ENCODE measurements at places on chromosomes 1 and 21. TPM values are rescaled to one million over a fixed set of nuclear protein-coding genes. Genes with fewer than 3 reads are reported as not detected.

- peak; percentile 18 for DNase-seq
- no peak overlapping the region for H3K27ac ChIP-seq
- no peaks in the 10 kb centered on the region for H3K27me3 ChIP-seq
- no peaks in the 10 kb centered on the region for H3K36me3 ChIP-seq
- H3K4me3 ChIP-seq = no peak overlapping the region
Observed at GRCh38 chr1:153032677-153033308, 1.8 kb downstream of the SPRR1B start.

GRCh38 chr1:153945131-153945794 is 1.3 kb downstream of the DENND4B start:
- H3K4me1 ChIP-seq = peaks cover 18% of the 10 kb centered on the region
- peaks cover 16% of the 10 kb centered on the region for H3K27me3 ChIP-seq
- peak overlapping the region; percentile 97 for H3K4me3 ChIP-seq
- H3K27ac ChIP-seq = peak overlapping the region; percentile 74
- DNase-seq = no peak
- peaks cover 11% of the 10 kb centered on the region for H3K36me3 ChIP-seq

DNA sequence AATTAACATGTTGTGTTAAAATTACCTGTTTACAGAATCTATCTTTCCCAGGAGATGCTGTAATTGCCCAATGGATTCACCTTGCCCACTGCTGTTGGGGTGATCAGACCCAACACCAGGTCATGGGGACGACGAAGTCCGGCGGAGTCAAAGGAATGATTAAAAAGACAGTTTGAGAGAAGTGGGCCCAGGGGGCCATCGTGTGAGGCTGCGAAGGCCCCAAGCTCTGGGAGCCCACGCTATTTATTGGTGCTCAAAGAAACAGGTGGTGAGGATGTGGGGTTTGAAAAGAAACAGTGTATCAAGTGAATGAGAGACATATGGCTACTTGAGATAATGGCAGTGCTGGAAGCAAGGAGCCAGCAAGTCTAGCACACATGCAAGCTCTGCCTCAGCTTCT is 16.3 kb upstream of the L1TD1 start:
- H3K27me3 ChIP-seq = no peaks in the 10 kb centered on the region
- H3K27ac ChIP-seq = no peak overlapping the region
- no peak overlapping the region for H3K4me3 ChIP-seq
- no peaks in the 10 kb centered on the region for H3K36me3 ChIP-seq

DNA sequence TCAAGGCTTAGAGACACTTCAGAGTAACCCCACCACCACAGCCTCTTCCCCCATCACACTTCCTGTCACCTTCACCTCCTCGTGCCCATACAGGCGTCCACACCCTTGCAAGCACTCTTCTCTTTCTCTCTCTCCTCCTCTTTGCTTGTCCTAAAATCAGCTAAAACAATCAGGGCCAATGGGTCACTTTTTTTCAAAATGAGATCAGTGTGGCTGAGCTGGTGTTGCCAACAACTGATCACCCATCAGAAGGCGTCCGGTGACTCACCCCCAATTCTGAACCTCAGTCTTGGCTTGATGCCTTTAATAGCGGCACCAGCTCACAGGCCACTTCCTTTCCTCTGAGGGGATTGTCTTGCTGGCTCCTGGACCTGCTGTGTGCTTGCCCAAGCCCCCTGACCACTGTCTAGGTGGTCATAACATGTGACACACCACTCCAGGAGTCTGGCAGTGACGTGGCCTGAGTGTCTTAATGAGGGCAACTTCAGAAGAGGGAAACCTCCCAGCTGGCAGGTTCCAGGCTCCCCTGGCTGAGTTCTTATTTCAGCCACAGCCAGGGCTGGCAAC is 1.6 kb downstream of the DRAXIN start:
- no peak overlapping the region for H3K4me3 ChIP-seq
- H3K4me1 ChIP-seq = peaks cover 12% of the 10 kb centered on the region
- no peak overlapping the region for H3K27ac ChIP-seq
- peaks cover 5% of the 10 kb centered on the region for H3K36me3 ChIP-seq
- H3K27me3 ChIP-seq = peaks cover 16% of the 10 kb centered on the region
- DNase-seq = no peak

The DMRTA2 gene
- total RNA-seq = not detected

The DNASE2B gene
- total RNA-seq = not detected

DNA sequence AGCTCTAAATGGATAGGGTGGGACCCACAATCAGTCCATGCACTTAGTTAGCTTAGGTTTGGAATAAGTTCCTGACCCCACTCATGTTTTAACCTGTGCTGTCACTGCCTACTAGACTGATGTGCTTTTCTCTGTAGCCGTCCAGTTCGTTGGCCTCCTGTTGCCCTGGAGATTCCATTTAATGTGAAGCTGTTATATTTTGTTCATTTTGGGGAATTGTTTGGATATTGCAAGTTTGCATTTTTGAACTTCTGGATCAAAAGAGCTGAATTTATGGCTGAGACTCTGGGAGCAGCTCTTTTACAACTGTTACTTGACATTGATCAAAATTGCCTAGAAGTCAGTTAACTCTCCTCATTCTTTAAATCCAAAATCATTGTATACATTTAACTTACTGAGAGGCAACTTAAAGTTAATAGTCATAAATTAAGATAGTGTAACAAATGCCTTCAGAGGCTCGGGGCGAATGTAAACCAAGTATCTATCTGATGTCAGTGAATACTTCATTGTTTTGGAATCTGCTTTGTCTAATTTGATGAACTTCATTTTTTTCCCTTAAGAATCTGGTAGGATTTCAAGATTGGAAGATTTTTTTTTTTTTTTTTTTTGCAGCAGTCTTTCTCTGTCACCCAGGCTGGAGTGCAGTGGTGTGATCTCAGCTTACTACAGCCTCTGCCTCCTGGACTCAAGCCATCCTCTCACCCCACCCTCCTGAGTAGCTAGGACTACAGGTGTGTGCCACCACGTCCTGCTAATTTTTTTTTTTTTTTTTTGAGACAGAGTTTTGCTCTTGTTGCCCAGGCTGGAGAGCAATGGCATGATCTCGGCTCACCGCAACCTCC is 38.1 kb downstream of the MIGA1 start:
- H3K27ac ChIP-seq = no peak overlapping the region
- no peak for DNase-seq
- no peaks in the 10 kb centered on the region for H3K27me3 ChIP-seq
- peaks cover 13% of the 10 kb centered on the region for H3K36me3 ChIP-seq
- no peaks in the 10 kb centered on the region for H3K4me1 ChIP-seq

The TFAP2E gene
- 3.6 TPM for total RNA-seq

DNA sequence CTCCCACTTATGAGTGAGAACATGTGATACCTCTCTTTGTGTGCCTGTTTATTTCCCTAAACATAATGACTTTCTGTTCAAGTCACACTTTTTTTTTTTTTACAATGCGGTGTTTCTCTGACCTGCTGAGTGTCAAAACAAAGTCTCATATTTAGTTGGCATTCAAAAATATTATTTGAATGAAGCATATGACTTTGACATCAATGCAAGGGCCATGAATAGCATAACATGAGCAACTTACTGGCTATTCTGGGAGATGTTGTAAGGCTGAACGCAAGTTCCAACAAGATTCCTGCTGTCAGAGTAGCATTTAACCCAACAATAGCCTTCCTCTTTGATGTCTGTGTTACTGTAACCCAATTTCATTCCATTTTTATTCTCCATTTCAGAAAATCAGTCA is 2.0 kb upstream of the KRTAP19-1 start:
- no peak overlapping the region for H3K4me3 ChIP-seq
- no peak overlapping the region for H3K27ac ChIP-seq
- no peak for DNase-seq

GRCh38 chr1:163436140-163436812 is 114.5 kb downstream of the NUF2 start:
- H3K27me3 ChIP-seq = no peaks in the 10 kb centered on the region
- DNase-seq = no peak
- no peak overlapping the region for H3K27ac ChIP-seq
- H3K4me3 ChIP-seq = no peak overlapping the region

The UTP11 gene
- total RNA-seq = 44.7 TPM

- H3K36me3 ChIP-seq = no peaks in the 10 kb centered on the region
- H3K27me3 ChIP-seq = no peaks in the 10 kb centered on the region
- no peak overlapping the region for H3K4me3 ChIP-seq
- H3K4me1 ChIP-seq = no peaks in the 10 kb centered on the region
- DNase-seq = no peak
Observed at GRCh38 chr1:78237364-78237916, 191.7 kb downstream of the GIPC2 start.

- H3K4me3 ChIP-seq = no peak overlapping the region
- no peaks in the 10 kb centered on the region for H3K36me3 ChIP-seq
Observed at GRCh38 chr1:216632980-216633379, 90.2 kb downstream of the ESRRG start.

The AGBL4 gene
- total RNA-seq = 0.51 TPM

DNA sequence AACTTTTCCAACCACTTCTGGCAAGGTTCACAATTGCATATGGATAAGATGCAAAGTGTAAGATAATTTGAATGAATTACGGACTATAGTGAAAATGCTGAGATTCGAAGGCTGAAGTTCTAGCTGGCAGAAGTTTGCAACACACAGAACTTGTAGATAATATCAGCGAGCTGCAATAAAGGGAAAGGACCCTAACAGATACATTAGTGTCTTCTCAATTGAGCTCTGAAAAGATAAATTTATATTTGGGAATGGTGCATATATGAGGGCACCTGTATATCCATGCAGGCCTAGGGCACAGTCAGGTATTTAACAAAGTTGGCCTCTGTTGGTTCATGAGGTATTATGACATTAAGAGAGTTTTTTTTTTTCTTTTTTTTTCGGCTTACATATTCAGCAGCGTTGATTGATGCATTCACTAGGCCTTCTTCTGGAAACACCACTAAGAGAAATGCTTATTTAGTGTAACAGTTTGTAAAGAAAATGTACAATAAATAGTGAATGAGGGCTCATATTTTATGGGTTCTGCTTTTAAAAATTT is 2.2 kb downstream of the NFIA start:
- peaks cover 14% of the 10 kb centered on the region for H3K27me3 ChIP-seq
- H3K4me1 ChIP-seq = peaks cover 27% of the 10 kb centered on the region
- peaks cover 8% of the 10 kb centered on the region for H3K36me3 ChIP-seq
- H3K27ac ChIP-seq = no peak overlapping the region

The RNU1-3 gene
- total RNA-seq = 3,428 TPM

GRCh38 chr1:246195296-246195695 is 311.8 kb downstream of the SMYD3 start:
- no peak overlapping the region for H3K4me3 ChIP-seq
- H3K36me3 ChIP-seq = no peaks in the 10 kb centered on the region
- H3K4me1 ChIP-seq = peaks cover 7% of the 10 kb centered on the region
- DNase-seq = no peak

DNA sequence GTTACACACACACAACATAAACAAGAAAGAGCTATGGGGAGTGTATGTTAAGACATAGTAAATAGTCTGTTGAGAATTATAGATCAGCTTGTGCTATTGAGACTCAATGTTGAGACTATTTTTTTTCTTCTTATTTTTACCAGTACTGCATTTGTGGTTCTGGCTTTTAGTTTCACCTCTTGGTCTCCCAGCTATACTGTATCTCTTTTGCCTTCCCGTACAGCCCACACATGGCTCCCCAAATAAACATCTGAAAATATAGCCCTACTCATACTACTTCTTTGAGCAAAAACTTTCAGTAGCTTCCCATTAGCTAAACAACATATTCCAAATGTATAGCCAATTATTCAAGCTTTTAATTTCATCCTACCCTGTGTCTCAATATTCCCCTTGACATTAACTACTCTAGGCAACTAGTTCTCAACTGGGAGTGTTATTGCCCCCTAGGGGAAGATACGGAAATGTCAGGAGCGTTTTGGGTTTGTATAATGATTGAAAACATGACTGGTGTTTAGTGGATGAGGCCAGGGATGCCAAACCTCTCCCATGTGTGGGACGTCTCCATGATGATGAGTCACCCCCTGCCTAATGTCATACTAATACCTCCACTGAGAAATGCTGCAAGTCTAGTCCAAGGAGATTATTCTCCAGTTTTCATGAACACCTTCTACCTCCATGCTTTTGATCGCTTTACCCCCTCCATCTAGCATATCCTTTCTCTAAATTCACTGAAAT is 6.8 kb downstream of the RPE65 start:
- DNase-seq = peak; percentile 55
- H3K4me3 ChIP-seq = no peak overlapping the region
- no peaks in the 10 kb centered on the region for H3K36me3 ChIP-seq
- H3K27me3 ChIP-seq = no peaks in the 10 kb centered on the region

DNA sequence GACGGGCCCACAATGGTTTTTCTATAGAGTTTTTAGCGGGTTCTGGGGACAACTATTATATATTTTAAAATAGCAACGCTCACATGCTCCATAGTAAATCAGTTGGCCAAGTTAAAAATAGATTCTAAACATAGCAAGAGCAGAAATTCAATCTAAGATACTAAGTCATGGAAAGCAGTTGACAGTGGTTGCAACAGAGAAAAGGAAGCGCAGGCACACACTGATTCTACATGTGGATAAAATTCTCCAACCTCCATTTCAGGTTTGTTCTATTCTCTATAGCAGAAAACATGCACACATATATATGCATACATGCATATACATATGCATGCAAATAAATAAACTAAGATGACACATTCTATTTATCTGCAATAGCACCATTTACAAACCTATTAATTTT is 89.6 kb upstream of the HNRNPU start:
- H3K27me3 ChIP-seq = no peaks in the 10 kb centered on the region
- H3K4me1 ChIP-seq = peaks cover 6% of the 10 kb centered on the region
- H3K27ac ChIP-seq = no peak overlapping the region
- H3K36me3 ChIP-seq = no peaks in the 10 kb centered on the region

The DNAJC28 gene
- total RNA-seq = 3.3 TPM

The YTHDF2 gene
- total RNA-seq = 118 TPM

The NCMAP gene
- 0.05 TPM for total RNA-seq

GRCh38 chr1:19309123-19309813 is 2.7 kb downstream of the AKR7A2 start:
- DNase-seq = no peak
- H3K4me3 ChIP-seq = peak overlapping the region; percentile 5
- peaks cover 15% of the 10 kb centered on the region for H3K27me3 ChIP-seq
- peaks cover 35% of the 10 kb centered on the region for H3K36me3 ChIP-seq

GRCh38 chr1:73839922-73840321 is 358.1 kb downstream of the LRRIQ3 start:
- no peak overlapping the region for H3K4me3 ChIP-seq
- no peaks in the 10 kb centered on the region for H3K27me3 ChIP-seq
- DNase-seq = peak; percentile 30
- no peak overlapping the region for H3K27ac ChIP-seq

DNA sequence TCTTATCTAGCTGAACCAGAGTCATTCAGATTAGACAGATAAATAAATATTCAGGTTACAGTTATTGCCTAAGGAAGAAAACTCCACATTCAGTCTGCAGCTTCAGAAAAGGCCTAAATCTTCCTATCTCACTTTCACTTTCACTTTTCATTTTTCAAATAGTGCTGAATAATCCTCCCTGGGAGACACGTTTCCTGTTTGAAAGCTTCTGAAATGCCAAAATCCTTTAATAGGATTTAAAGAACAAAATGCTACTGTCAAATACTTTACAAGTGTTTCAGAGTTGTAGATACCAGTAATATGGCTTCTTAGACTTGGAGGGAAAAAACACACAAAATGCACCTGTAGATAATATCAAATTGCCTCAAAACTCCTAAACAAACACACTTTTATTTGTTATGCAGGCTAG is 3.9 kb downstream of the PSMB2 start:
- peaks cover 16% of the 10 kb centered on the region for H3K36me3 ChIP-seq
- no peak for DNase-seq
- no peak overlapping the region for H3K4me3 ChIP-seq
- peaks cover 19% of the 10 kb centered on the region for H3K4me1 ChIP-seq

The DESI2 gene
- 52.5 TPM for total RNA-seq

The HSPB7 gene
- not detected for total RNA-seq

GRCh38 chr1:20376171-20376570 is 85.5 kb downstream of the VWA5B1 start:
- H3K27ac ChIP-seq = no peak overlapping the region
- no peak overlapping the region for H3K4me3 ChIP-seq
- H3K36me3 ChIP-seq = peaks cover 5% of the 10 kb centered on the region
- no peaks in the 10 kb centered on the region for H3K4me1 ChIP-seq

The VANGL1 gene
- total RNA-seq = 14.9 TPM

The TMEM222 gene
- total RNA-seq = 43.5 TPM
